CD8-positive, alpha-beta memory T cell (primary cell): ENCODE measurements at places on chromosomes 2 and 18. TPM values are rescaled to one million over a fixed set of nuclear protein-coding genes. Genes with fewer than 3 reads are reported as not detected.

DNA sequence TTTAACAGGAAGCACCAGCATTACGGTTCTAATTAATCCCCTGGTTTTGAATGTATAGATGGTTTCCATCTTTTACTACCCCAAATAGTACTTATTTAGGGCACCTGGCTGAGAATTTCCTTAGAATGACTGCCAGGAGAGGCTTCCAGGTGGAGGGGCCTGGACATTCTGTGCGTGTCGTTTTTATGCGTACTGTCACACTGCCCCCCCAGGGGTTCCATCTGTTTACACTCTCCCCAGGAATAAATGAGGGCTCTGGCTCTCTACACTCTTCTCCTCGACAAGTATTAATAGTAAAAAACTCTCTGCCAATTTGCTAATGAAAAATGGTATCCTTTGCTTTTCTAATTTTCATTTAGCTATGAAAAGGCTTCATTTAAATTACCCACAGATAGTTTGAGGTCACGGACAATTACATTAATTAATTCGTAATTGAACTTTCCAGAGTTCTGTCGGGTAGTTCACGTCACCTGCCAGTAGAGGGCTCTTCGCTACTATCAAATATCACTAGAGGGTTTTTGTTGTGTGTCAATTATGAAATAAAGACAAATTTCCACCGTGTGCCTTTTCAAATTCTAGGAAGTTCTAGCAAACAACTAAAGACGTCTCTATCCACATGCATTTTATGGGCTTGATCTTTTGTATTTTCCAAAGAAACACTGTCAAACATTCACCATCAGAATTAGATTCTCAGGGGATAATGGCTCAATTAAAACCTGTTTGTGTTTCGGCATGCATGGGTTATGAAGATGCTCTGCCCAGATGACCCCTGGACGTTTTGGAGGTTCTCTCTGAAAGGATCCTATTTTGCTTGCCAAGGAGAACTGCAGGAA, 88.8 kb upstream of the ASB18 start:
- DNase-seq: no peak

EMX1 gene
- total RNA-seq: 0.82 TPM

DNA sequence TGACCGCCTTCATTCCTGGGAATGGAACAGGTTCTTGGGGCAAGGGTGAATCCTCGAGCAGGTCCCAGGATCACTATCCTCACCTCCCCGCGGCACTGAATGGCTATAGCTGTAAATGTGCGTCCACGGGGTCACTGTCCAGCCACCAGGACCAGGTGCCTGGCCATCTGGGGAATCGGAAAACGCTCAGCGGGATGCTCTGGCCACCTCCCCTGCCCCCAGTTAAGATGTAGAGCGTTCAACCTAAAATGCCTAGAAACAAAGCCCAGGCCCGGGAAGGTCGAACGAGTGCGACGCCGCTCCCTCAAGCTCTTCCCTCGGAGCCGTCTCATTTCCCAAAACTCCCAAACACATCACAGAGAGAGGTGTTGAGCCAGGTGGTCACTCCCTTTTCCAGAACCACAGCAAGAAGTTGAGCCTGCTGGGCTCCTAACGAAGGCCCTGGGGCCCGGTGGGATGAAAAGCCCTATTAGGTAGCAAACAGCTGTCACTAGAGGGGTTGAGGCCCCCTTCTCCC, 795 bp upstream of the CAPN10 start:
- DNase-seq: no peak

MC5R gene
- not detected for total RNA-seq

DNA sequence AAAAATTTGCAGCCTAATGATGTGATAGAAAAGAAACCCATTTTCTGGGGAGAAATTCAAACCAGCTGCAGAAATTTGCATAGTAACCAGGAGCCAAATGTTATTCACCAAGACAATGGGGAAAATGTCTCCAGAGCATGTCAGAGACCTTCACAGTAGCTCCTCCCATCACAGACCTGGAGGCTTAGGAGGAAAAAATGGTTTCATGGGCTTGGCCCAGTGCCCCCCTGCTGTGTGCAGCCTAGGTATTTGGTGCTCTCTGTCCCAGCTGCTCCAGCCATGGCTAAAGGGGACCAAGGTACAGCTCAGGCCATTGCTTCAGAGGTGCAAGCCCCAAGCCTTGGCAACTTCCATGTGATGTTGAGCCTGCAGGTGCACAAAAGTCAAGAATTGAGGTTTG, 352.9 kb downstream of the PLCL1 start:
- DNase-seq: no peak

- DNase-seq: no peak
Observed at GRCh38 chr18:33212363-33212762, 228.2 kb downstream of the CCDC178 start.

GRCh38 chr2:161112908-161113307, 47.3 kb upstream of the TANK start:
- DNase-seq: no peak

- no peak for DNase-seq
Observed at GRCh38 chr2:83115606-83116005, 1343.5 kb downstream of the SUCLG1 start.

GRCh38 chr2:192010073-192010472, 163.2 kb upstream of the CAVIN2 start:
- DNase-seq: no peak

C2orf80 gene
- total RNA-seq: not detected

GRCh38 chr2:68918497-68918896, 34.2 kb downstream of the GKN2 start:
- no peak for DNase-seq

MGAT4A gene
- total RNA-seq: 65.2 TPM

SNED1 gene
- total RNA-seq: 3.5 TPM

GRCh38 chr2:56169521-56169920, 14.3 kb upstream of the CCDC85A start:
- no peak for DNase-seq

GRCh38 chr18:12287131-12287681, 20.8 kb upstream of the TUBB6 start:
- no peak for DNase-seq

ARHGEF33 gene
- 0.22 TPM for total RNA-seq
